ENCODE measurements at places on chromosomes 2 and 18.

DNA sequence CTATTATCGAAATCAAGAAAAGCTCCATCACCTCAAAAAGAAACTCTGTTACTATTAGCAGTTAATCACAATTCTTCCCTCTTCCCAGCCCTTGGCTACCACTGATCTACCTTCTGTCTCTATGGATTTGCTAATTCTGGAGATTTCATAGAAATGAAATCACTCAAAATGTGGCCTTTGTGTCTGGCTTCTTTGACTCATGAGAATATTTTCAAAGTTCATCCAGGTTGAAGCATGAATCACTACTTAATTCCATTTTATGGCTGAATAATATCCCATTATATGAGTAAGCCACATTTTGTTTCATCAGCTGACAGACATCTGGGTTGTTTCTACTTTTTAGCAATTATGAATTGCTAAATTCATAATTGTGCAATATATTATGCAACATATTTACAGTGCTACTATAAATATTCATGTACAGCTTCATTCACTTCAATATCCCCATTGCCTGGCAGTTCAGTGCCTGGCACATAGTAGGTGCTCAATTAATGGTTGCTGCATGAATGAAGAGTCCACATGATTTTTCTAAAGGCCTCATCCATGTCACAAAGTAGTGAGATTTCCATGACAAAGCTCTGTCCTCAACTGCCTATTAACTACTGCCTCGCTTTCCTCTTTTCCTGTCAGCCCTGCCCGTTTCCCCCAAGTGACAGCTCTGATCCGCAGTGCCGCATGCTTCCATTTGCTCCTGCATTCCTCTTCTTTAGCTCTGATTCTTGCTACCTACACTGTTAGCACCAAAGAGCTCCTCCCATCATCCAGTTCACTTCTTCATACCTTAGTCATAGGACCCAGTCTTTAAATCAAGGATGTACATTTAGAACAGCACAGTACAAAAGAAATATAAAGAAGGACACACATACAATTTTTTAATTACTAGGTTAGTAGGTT lies 32.8 kb downstream of the CCDC93 start:
- DNase-seq: peak; percentile 86

DNA sequence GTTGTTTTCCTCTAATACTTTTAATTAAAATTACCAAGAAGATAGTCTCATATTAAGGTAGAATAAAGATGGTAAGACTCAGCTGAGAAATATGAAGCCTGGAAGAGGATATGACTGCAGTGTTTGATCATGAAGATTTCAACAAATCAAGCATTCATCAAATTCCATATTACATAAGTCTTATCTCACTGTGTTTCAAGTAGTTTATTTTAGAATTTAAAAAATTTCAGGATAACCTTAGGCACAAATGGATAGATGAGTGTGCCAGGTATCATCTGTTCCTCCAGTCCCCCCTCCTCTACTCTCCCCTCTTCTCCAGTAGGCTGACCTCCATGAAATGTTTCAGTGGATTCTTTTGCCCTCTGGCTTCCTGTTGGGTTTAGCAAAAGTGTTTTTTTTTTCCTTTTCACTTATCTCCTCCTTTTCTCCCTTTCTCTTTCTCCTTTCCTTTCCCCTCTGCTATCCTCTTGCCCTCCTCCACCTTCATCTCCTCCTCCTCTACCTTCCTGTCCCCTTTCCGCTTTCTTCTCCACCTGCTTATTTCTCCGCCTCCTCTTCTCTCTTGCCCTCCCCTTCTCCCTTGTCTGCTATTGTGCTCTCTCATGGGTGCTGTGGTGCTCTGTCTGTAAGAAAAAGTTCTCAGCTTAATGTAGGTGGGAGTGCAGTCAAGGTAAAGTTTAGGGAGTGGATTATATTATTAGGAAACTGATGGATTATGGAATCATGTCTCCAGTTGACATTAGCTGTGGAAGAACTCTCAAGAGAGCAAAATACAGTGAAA lies 72.8 kb downstream of the ABI2 start:
- peak; percentile 48 for DNase-seq

- peak; percentile 87 for DNase-seq
These were observed 37.5 kb downstream of the TBC1D8 start for GRCh38 chr2:101113441-101114267.

DNA sequence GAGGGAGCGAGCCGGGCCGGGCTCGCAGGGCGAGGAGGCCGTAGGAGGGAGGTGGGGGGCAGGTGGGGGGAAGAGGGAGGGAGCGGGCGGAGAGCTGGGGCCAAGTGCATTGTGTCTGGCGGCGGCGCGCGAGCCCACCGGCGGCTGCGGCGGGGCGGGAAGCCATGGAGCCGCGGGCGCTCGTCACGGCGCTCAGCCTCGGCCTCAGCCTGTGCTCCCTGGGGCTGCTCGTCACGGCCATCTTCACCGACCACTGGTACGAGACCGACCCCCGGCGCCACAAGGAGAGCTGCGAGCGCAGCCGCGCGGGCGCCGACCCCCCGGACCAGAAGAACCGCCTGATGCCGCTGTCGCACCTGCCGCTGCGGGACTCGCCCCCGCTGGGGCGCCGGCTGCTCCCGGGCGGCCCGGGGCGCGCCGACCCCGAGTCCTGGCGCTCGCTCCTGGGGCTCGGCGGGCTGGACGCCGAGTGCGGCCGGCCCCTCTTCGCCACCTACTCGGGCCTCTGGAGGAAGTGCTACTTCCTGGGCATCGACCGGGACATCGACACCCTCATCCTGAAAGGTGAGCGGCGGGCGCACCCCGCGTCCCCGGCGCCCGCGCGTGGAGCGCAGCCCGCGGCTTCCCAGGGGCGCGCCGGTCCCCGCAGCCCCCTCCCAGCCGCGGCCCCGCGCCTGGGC lies at the start of gene TMEM178A:
Gene TMEM178A (plus strand): TSS at position 107 of the 680 bp plus-strand sequence. CDS start 58 bp downstream, at position 165.
- no peak for DNase-seq

DNA sequence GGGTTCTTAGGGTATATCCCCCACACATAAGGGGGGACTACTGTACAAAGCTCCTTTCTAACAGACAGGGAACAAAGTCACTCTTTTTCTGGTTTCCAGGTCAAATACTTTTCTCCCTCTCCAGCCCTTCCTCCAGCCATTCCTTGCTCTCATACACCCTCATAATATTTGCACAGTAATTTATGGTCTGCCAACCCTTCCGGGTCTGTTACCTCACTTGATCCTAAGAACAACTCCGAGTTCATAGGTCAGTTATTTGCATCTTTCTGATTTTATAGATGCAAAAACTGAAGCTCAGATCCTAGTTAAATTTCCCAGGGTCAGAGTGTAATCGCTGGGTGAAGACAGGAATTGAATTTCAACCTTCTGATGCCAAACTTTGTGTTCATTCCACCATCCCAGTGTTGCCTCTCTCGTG lies 14.8 kb upstream of the MATN3 start:
- DNase-seq: peak; percentile 33

DNA sequence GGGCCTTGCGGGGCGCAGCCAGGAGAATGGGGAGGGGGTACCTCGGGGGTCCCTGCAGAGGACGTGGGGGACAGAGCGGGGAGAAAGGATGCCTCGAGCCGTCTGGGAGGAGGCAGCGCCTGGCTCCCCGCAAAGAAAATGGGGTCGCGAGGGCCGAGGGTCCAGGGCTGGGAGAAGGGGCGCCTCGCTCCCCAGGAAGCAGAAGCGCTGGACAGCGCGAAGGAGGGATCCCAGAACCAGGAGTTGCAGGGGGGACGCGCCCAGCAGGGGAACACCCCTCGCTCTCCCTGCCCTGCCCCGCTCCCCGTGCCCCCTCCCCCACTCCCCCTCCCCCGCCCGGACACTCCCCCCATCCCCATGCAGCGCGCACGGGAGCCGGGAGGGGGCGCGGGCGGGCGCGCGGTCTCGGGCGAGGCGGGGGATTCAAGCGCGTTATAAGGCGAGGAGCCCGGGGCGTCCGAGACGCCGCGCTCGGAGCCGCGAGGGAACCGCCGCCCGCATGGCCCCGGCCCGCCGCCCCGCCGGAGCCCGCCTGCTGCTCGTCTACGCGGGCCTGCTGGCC lies at the start of gene ERFE:
Gene ERFE (plus strand): TSS at position 462 of the 562 bp plus-strand sequence. CDS start 38 bp downstream, at position 500.
- peak; percentile 46 for DNase-seq

DNA sequence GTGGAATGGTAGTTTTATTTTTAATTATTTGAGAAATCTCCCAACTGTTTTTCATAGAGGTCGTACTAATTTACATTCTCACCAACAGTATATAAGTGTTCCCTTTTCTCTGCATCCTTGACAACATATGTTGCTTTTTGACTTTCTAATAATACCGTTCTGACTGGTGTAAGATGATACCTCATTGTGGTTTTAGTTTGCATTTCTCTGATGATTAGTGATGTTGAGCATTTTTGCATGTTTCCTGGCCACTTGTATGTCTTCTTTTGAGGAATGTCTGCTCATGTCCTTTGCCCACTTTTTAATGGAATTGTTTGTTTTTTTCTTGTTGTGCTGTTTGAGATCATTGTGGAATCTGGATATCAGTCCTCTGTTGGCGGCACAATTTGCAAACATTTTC lies 242.5 kb downstream of the ZNF521 start:
- DNase-seq: peak; percentile 11

GRCh38 chr2:146602383-146602782 lies 1242.4 kb upstream of the ACVR2A start:
- DNase-seq: peak; percentile 67

- no peak for DNase-seq
These were observed 9.6 kb downstream of the PER2 start for GRCh38 chr2:238278626-238279323.

- DNase-seq: no peak
These were observed 17.1 kb downstream of the GATA6 start for GRCh38 chr18:22186484-22186971.

DNA sequence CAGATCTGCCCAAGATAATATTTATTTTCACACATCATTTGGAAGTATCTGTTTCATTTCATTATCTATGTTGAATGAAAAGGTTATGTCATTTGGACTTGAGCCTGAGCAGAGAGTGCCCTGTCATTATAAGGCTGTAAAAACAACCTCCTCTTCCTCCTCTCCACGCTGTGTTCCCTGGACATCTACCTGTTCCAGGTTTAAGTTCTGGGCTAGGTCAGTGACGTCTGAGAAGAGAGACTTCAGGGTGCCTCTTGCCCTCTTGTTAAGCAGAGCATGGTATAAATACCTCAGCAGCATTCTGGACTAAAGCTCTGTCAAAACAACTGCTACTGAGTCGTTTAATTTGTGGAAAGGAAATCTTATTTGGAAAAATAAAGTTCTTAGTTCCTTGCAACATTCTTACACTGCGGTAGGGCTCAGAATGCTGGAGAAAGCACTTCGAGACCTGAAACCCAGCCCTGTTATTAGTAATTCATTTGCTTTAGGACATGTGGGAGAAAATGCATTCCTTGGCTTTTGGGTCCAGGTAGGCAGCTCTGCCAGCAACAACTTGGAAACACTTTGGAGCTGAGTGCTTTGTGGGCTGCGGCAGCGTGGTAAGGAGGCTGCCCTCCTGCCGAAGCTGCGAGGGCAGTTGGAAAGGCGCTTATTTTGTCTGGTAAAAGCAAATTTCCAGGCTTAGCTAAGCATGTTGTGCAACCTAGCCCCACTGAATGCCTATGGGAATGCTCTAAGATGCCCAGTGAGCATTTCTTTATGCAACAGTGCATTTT lies 91.8 kb upstream of the NEDD4L start:
- DNase-seq: no peak

- DNase-seq: no peak
These were observed 23.7 kb downstream of the NCAPH start for GRCh38 chr2:96359310-96359709.

- no peak for DNase-seq
These were observed 60.9 kb downstream of the LDLRAD4 start for GRCh38 chr18:13279181-13280069.

DNA sequence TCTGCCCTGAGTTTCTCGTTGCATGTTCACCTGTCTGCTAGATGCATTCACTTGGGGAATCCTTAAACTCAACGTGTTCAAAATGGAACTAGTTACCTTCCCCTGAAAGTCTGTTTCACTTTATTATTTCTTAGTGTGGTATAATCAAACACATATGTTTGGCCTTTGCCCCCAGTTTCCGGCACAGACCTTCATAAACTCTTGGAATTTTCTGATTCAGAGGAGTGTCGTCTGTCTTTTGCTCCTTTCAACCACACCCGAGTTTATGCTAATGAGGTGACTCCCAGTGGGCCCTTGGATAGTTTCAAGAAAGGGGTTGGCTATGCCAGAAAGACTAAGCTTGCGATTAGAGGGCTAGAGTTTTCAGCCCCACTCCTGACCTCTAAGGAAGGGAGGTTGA lies 198.9 kb downstream of the CDCA7 start:
- DNase-seq: peak; percentile 42

- DNase-seq: no peak
These were observed 61.4 kb upstream of the LGALSL start for GRCh38 chr2:64392529-64392928.
